Tongue (tissue), 3 donors: ENCODE measurements at places on chromosomes 6 and 20.
A peak's percentile ranks its signal among the peaks of the same experiment; 100 is the strongest.

- DNase-seq: no peak
These were observed 10.4 kb upstream of the NT5DC1 start for GRCh38 chr6:116090251-116090650.

DNA sequence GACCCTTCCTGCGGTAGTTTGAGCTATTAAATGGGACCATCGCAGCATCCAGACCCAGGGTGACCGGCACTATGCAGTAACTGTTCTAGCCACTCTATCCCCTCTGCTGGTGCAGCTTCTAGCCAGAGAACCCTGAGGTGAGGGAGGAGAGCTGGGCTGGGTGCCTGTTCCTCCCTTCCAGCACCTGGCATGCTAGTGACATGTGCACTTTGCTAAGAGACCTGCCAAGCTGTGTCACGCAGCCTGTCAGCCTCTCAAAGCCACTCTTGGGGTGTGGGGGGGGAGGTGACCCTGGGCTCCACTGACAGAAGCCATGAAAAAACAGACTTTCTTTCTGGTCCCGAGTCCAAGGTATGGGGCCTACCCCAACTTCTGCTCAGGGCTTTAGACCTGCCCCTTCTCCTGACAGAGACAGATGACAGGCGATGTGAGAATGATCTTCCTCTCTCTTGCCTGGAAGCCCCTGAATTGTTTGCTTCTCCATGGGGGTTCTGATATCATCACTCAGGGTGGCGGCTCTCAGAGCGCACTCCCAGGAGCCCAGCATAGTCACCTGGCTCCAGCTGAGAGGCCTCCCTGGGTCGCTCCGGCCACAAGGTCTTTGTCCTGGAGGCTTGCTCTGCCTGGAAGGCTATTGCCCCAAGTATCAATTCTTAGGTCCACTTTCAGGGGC is 47.2 kb upstream of the MLN start:
- DNase-seq: no peak

GRCh38 chr20:46128310-46129151 is 10.4 kb downstream of the CD40 start:
- peak; percentile 41 for DNase-seq

DNA sequence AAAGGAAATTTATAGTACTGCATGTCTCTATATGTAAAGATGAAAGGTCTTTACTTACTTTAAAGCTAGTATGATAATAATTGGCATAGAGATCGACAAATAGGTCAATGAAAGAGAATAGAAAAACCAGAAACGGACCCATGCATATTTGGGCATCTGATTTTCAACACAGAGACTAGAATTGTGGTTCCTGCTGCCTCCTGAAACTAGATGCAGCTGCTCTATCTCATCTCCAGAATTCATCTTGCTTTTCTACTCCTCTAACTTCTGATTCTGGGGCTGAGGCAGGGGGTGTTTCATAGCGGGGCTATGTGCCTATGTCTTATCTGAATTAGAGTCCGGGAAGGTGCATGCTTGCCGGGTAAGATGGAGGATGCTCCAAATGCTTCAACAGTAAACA is 105.9 kb downstream of the ADTRP start:
- DNase-seq: no peak

DNA sequence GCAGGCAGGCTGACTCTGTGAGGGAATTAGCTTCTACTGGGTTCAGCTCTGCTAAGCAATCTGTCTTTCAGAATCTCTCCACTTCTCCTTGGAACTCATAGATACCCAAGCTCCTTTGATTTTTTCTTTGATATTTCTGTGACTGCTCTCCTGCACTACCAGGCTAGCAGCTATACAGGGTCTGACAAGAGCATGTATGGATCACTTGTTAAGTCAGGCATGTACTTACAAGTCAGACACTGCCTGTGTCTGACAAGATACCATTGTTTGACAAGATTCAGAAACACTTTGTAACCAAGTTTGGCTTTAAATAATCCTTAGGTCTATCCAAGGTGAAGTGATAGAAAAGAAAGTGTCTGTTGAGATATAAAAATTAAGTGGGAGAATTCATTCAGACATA is 79.5 kb downstream of the SESN1 start:
- DNase-seq: peak; percentile 17

DNA sequence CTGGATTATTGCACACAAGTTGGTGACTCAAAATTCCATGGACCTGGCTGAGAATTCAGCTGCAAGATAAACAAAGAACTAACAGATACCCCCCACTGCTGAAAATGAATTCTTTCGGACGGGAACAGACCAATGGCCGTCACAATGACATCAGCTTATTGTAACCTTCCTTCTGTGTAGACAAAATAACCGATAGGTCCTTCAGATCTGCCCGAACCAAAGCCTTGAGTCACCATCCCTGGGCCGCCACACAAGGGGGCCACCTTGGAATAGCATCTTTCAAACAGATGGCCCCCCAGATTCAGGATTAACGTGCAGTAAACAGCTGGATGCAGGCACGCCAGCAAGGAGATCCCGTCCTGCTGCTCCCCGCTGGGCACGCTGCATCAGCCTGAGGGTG is 214.0 kb upstream of the EXOC2 start:
- no peak for DNase-seq

- no peak for DNase-seq
These were observed 23.1 kb upstream of the LAMP5 start for GRCh38 chr20:9491324-9491723.

DNA sequence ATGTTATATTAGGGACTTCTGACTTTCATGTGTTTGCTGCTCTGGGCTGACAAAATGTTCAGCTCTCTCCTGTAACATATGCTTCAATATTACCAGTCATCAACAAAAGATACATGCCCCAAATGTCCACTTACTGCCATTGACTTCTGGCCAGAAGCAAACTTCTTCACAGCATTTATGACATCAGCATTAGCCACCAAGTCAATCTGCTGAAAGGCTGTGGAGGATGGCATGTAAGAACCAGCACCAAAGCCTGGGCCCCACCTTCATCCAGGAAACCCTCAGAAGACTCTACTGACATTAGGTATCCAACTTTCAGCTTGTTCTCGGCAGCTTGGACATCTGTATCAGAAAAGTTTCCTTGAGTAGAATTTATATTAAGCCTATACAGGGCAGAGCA is 595.5 kb downstream of the COL12A1 start:
- no peak for DNase-seq

- peak; percentile 6 for DNase-seq
These were observed 294.1 kb downstream of the TFAP2B start for GRCh38 chr6:51112731-51113130.

GRCh38 chr6:156438350-156438923 is 338.7 kb upstream of the ARID1B start:
- no peak for DNase-seq

- DNase-seq: no peak
These were observed 67.0 kb downstream of the SLX4IP start for GRCh38 chr20:10502098-10502526.

GRCh38 chr6:44869321-44869897 is 458.7 kb upstream of the RUNX2 start:
- DNase-seq: no peak

DNA sequence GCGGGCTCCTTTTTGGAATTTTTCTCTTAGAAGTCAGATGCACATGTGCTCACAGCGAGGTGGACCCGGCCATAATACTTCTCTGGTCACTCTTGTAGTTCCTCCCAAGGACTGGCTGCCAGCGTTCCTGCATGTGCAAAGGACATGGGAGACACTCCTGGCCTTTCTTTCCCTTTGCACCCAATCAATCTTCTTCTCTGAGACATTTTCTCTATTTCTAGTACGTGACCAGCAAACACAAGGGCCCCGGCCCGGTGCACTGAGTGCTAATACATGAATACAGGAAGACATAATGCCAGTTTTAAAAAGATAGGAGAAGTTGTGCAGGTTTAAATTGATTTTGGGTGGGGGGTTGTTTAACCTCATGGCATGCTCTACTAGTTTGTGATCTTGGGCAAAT is 233.6 kb downstream of the SMOC2 start:
- no peak for DNase-seq

DNA sequence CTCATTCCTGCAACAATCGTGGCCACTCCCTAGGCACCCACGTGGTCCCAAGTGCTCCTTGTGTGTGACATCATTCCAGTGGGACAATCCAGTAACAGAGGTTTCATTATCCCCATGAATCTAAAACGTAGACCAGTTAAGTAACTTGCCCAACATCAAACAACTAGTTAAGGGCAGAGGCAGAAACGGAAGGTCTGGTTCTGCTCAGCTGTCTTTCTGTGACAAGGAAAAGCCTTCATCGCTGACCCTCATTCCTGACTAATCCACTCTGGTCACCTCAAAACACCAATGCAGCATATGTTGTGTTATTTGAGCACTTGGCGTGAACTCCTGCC is 261.4 kb upstream of the JARID2 start:
- DNase-seq: peak; percentile 74

DNA sequence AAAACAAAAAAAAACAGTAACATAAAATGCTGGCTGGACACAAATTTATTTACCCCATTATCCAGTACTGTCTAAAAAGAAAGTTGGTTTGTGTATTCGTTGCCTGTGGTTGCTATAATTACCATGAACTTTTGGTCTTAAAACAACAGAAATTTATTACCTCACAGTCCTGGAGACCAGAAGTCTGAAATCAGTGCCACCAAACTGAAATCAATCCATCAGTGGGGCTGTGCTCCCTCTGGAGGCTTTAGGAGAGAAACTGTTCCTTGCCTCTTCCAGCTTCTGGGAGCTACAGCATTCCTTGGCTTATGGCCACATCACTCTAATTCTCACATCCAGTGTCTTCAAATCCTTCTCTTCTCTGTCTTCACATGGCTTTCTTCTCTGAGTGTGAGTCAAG is 79.4 kb downstream of the SNX5 start:
- DNase-seq: no peak

DNA sequence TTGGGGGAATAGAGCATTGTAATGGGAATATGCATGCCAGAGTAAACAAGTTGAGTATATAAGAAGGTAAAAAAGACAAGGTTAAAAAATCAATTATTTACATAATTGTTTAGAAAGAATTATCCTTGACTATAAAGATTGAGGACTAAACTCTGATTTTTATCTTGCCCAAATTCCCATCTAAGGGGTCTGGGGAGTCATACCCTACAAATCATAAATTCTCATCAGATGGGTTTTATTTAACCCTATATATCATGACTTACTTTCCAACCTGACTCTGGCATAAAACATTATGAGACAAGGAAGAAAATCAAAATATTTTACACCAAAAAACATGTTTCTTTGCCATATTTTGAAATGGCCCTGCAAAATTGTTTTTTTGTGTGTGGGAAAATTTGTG is 12.7 kb downstream of the OR2B2 start:
- no peak for DNase-seq

GRCh38 chr6:7241709-7242645 is 71.0 kb downstream of the SSR1 start:
- DNase-seq: no peak

DNA sequence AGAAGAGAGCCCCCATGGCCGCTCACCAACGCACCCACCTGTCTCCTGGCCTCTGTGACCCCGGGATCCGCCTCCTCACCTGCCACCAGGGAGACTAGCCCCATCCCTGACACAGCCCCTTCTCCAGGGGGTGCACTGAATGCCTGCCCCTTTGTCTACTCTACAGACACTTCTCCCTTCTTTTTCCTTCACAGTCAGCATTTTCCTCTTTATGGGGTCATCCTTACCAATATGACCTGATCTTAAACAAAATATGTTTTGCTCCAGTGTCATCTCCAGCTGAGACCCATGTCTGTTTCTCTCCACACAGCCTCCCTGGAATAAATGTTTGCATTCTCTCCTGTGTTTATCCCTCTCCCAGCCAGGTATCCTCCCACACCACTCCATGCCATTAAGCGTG is 14.6 kb upstream of the CCR6 start:
- DNase-seq: no peak

- DNase-seq: no peak
These were observed 8.0 kb upstream of the RAET1L start for GRCh38 chr6:150033207-150033771.

- no peak for DNase-seq
These were observed 24.8 kb downstream of the RNF146 start for GRCh38 chr6:127291495-127291894.

- DNase-seq: peak; percentile 22
These were observed 150.4 kb upstream of the HMGN3 start for GRCh38 chr6:79384845-79385244.

DNA sequence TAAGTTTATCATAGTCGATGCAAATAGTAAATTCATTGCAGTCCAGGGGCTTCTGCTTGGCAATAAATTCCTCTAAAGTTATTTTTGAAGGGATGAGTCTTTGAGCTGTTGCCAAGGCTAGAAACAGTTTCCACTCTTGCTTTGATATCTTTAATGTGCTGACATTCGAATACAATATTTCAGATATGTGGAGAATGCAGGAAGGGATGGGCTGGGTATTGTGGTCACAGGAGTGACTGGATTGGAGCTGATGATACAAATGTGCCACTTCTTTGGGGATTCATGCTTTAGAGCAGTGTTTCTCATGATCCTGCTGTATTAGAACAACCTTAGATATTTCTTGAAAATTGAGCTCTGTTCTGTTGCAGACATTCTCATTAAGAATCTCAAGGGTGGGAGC is 139.0 kb downstream of the PRDM13 start:
- DNase-seq: no peak

DNA sequence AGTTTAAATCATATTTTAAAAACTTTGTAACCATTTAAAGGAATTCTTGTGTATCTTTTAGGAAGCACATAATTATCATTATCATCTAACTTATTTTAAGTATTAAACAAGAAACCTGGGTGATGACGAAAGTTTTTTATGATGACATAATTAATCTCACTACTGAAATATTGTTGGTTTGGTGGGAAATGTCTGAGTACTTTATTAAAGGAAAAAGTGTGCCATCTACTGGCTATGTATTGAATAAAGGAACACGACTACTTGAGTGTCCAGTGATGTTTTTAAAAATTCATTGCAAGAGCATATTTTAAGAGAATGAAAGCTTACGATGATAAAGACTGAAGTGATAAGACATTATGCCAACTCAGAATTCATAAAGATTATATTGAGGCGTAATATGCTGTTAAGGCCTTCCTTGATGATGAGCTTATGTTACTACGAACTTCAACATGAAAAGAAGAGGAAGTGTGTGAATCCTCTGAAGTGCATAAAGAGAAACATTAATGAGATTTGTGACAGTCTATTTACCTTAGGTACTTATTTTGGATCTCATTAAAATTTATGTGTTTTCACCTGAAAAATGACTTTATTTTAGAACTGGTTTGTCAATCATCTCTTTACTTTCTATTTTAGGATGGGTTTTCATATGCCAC is 12.0 kb upstream of the TRMT11 start:
- peak; percentile 67 for DNase-seq

GRCh38 chr6:132812255-132812732 is 2.1 kb upstream of the RPS12 start:
- DNase-seq: peak; percentile 71

- DNase-seq: no peak
These were observed 112.2 kb upstream of the PREP start for GRCh38 chr6:105515054-105515453.

- peak; percentile 15 for DNase-seq
These were observed 27.5 kb downstream of the FOXC1 start for GRCh38 chr6:1636971-1637871.

GRCh38 chr6:168331058-168331457 is 11.5 kb upstream of the DACT2 start:
- no peak for DNase-seq

GRCh38 chr6:37021356-37022129 is 16.1 kb downstream of the FGD2 start:
- peak; percentile 63 for DNase-seq
